Osteoblast (primary cell): ENCODE measurements at places on chromosomes 16 and 17.

- DNase-seq: no peak
Measured at GRCh38 chr16:85415196-85416090, 197.7 kb upstream of the GSE1 start.

DNA sequence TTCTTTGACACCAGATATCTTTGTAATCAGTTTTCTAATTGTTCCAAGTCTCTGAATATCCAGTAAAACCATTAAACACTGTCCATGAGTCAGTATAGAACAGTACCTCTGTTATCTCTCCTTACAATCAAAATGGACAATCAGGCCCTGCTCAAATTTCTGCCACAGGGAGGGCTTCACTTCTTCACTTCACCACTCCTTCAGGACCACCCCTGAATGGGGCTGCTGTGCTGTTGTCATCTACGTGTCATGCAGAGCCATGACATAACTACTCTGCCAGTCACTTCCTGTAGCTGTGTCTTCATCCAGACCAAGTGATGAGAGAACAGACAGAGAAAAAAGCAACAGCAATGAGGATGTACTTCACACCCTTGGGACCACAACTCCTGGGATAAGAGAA, 116.9 kb downstream of the TANC2 start:
- peak; percentile 58 for DNase-seq

- DNase-seq: no peak
Measured at GRCh38 chr16:47069313-47069712, 74.4 kb downstream of the NETO2 start.

- DNase-seq: no peak
Measured at GRCh38 chr16:57724531-57724930, 11.0 kb upstream of the KATNB1 start.

GRCh38 chr16:6091021-6091420, 993.4 kb upstream of the EEF2KMT start:
- DNase-seq: no peak

- DNase-seq: peak; percentile 98
Measured at GRCh38 chr17:4739122-4740024, at the start of the genes CXCL16 and ZMYND15. CXCL16 (minus strand) TSS chr17:4739928; CDS start chr17:4739339, 589 bp downstream. ZMYND15 (plus strand) TSS chr17:4739833; CDS start chr17:4740549, 716 bp downstream.

GRCh38 chr16:81633147-81633619, 145.9 kb upstream of the PLCG2 start:
- no peak for DNase-seq

- DNase-seq: no peak
Measured at GRCh38 chr17:51463353-51463752, 203.0 kb downstream of the UTP18 start.

GRCh38 chr16:75000481-75001081, 1.8 kb downstream of the ZNRF1 start:
- DNase-seq: peak; percentile 83

GRCh38 chr16:5379954-5380353, 282.4 kb upstream of the EEF2KMT start:
- DNase-seq: no peak

- peak; percentile 11 for DNase-seq
Measured at GRCh38 chr17:45251931-45252330, 10.0 kb downstream of the SPATA32 start.

GRCh38 chr17:66906321-66907278, 57.9 kb upstream of the CACNG4 start:
- peak; percentile 88 for DNase-seq

DNA sequence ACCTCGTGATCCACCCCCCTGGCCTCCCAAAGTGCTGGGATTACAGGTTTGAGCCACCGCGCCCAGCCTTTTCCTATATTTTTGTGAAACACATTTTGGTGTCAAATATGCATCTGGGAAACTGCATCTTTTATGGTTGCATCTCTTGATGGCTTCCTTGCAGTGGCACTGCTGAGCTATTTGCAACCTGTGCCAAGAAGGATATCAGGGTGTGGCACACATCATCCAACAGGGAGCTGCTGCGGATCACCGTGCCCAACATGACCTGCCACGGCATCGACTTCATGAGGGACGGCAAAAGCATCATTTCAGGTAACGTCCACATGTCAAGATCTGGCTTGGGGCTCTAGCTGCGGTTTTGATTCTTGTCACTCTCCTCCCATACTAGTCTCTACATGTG, 16.8 kb upstream of the USP43 start:
- no peak for DNase-seq

- peak; percentile 86 for DNase-seq
Measured at GRCh38 chr16:11583166-11583565, 3.6 kb downstream of the LITAF start.

- DNase-seq: peak; percentile 91
Measured at GRCh38 chr16:85564277-85565051, 48.7 kb upstream of the GSE1 start.

GRCh38 chr16:3822366-3823045, 58.0 kb downstream of the CREBBP start:
- DNase-seq: peak; percentile 66

- no peak for DNase-seq
Measured at GRCh38 chr16:74447578-74447977, 26.3 kb upstream of the CLEC18B start.

DNA sequence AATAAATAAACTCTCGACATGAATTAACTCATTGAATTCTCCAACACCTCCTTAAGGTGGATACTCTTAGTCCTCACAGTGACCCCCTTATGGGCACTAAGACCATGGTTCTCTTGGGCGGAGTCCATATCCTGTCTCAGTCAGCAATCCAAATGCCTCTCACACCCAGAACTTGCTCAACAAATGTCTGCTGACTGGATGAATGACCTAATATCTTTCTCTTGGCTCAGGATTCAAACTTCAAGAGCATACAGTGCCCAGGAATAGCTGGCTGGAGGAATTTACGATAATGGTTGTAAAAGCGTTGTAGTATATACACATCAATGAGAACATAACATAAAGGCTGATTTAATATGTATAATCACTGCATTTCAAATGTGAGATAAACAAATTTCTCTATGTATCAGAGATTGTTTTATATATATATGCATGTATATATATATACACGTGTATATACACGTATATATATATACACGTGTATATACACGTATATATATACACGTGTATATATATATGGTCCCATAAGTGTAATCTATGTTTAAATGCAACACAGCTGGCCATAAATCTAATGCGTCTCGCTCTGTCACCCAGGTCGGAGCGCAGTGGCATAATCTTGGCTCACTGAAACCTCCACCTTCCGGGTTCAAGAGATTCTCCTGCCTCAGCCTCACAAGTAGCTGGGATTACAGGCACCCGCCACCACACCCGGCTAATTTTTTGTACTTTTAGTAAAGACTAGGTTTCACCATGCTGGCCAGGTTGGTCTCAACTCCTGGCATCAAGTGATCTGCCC, 6.5 kb upstream of the UBB start:
- DNase-seq: peak; percentile 83

- DNase-seq: no peak
Measured at GRCh38 chr16:19235886-19236285, 49.6 kb upstream of the CLEC19A start.
